ENCODE measurements at places on chromosomes 16 and 17.

DNA sequence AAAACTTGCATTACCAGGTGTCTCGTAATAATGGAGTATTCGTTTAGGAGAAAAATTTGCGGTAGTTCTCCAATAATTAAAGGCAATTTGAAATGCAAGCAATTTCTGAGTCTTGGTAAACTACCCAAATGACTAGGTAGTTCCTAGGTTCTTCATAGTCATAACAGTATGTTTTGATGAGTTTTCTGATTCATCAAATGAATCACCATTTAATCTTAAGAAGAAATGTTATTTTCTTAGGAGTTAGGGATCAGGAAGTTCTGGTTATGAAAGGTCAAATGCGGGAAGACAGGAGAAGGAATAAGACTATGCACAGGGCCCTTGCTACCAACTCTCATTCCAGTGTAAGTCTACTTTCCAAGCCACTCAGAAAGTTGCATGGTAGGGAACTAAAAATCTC, 221.5 kb upstream of the SOX9 start:
- no peak for DNase-seq

DNA sequence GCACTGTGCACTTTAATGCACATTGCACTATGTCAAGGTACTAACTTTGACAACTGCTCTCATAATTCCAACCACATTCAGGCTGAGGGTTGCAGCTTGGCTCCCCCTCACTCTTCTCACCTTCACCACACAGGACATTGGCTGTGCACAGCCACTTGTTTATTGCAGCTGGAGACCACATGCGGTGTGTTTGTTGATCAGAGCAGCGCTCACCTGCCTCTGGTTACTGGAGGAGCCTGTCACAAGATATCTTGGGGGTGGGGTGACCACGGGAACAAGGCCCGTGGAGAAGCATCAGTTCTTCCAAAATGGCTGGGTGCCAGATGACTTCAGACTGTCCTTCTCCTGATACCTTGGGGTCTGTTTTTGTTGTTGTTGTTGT, 10.6 kb upstream of the CCL5 start:
- DNase-seq: no peak

DNA sequence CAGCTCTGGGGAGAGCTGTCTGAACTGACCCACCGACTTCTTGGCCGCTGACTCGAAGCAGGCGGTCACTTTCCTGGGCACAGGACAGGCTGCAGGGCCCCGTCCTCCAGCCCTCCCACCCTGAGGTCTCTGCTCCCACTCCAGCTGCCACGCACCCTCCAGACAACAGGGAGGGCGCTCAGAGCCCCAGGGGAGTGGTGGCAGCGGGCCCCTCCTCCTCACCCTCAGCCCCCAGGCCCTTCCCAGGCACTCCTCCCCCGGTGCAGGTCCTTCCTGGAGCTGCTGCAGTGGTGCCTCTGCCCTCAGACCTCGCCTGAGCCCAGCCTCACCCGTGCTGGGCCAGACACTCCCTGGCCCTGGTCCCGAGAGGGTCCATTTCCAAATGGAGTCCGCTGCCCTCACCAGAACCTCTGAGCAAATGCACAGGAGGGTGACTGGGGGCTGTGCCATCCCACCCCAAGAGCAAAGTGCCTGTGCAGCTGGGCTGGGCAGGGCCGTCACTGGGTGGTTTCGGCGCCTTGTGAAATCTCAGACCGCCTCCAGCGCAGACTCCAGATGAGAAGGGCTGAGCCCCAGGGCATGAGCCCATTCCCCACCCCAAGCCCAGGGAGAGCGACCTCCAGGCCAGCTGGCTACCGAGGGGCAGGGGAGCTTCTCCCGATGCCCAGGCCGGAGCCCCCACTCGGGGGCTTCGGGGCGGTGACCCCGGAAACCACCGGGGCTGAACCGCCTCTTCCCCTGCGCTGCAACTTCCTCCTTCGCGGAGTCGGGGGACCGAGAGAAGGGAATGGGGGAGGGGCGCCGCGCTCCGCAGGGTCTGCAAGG, 717 bp downstream of the CYBA start:
- peak; percentile 76 for DNase-seq

GRCh38 chr16:84844559-84845495, 25.0 kb downstream of the CRISPLD2 start:
- DNase-seq: no peak

DNA sequence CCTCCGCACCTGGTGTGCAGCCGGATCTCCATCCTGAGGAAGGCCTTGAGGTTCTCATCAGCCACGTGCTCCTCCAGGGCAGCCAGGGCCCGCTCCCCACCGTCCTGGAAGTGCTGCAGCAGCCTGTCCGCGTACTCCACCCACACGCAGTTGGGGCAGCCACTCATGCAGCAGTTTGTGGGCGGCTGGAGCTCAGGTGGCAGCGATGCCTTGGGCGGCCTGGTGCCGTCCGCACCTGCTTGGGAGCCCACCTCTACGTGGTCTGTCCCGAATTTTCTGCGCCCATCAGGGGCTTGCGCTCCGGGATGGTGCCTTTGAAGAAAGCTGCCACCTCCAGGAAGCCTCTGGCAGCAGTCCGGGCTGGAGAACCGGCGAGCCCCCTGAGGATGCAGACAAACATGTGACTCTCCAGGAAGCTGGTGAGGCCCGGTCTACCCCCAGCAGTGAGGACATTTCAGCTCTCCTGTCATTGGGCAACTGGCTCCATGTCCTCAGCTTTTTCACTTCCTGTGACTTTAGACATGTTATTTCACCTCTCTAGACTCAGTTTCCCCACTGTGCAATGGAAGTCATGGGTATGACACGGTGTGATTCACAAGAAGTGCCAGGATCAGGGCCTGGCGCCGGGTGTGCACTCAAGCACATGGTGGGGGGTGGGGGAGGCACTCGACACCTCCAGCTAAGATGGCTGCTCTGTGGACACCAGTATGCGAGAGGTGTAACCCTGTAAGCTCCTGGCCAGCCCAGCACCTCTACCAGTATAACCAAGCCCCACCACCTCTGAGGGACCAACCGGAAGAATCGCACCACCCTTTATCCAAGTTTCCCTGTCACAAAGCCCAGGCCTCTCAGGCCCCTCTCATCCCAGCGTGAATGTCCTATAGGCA, 957 bp downstream of the OXLD1 start:
- DNase-seq: no peak

GRCh38 chr16:74729783-74730683, 29.4 kb upstream of the MLKL start:
- DNase-seq: no peak

DNA sequence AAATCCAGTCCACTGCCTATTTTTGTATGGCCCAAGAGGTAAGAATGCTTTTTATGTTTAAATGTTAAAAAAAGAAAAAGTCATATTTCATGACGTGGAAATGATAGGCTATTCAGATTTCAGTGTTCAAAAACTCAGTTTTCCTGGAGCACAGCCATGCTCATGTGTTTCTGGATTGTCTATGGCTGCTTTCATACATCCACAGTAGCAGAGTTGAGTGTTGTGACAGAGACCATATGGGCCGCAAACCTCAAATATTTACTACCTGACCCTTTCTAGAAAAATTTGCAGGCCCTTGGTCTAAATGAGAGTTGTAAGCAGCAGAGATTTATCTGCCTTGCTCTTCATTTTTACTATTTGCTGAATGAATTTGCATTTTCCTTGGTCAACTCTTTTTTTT, 264.1 kb downstream of the CBLN1 start:
- no peak for DNase-seq

GRCh38 chr16:58329135-58329534, 34.3 kb upstream of the PRSS54 start:
- no peak for DNase-seq
